ENCODE measurements at places on chromosomes 3 and 15.

DNA sequence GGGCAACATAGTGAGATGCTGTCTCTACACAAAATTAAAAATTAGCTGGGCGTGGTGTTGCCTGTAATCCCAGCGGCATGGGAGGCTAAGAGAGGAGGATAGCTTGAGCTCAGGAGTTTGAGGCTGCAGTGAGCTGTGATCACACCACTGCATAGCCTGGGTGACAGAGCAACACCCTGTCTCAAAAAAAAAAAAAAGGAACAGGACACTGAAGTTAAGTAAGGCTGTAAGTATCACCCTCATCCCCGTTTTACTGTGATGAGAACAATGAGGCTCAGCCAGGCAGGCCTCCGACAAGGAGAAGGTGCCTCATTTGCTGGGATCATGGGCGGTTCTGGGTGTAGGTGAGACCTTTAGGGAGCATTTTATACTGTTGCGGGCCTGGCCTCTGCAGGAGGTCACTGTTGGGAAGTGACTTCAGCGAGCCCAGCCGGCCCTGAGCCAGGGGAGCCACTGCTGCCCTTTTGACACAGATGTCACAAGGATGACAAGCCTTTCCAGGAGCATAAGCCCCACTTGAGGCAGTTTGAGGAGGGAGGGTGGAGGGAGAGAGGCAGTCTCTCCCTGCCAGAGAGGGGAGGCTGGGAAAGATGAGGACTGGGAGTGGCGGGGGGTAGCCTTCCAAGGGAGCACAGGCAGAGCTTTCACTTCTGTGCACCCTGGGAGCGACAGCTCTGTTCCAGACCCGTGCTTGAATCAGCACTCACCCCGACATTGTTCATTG lies 30.8 kb downstream of the IRAK2 start:
- DNase-seq = no peak

- DNase-seq = peak; percentile 77
Measured at GRCh38 chr3:129249284-129250065, at the start of gene COPG1. Gene COPG1 (plus strand): TSS chr3:129249606. CDS start chr3:129249710, 104 bp downstream.

DNA sequence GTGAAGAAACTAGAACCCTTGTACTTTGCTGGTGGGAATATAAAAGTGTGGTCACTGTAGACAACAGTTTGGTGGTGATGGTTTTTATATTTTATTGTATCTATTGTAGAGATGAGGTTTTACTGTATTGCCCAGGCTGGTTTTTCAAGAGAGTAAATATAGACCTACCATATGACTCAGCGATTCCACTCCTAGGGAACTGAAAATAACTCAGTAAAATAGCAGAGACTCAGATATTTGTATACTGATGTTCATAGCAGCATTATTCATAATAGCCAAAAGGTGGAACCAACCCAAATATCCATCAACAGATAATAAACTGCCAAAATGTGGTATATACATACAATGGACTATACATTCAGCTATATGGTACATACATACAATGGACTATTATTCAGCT lies 68.8 kb upstream of the IL12A start:
- no peak for DNase-seq

DNA sequence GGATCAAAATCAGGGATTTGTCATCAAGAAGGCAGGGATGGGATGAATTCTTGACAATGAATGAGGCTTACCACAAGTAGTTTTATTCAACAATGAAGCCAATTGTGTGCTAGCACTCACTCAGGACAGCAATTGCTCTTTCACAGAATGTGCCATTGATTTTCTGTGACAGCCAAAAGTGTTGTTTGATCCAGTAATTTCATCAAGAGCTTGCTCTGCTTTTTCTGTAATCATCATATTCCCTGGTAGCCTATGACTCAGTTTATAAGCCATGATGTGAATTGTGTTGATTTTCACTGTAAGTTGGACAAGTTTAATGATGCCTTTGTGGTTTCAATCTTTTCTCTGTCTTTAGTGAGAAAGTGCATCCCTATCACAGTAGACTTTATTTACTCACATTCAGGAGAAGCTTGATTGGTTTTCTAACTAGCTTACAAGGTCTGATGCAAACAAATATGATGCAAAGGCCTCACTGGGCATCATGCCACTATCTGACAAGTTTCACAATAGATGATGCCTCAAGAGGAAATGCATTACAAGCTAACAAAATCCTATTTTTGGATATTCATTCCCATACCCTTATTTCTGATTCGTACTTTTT lies 13.6 kb upstream of the CSRNP1 start:
- no peak for DNase-seq

DNA sequence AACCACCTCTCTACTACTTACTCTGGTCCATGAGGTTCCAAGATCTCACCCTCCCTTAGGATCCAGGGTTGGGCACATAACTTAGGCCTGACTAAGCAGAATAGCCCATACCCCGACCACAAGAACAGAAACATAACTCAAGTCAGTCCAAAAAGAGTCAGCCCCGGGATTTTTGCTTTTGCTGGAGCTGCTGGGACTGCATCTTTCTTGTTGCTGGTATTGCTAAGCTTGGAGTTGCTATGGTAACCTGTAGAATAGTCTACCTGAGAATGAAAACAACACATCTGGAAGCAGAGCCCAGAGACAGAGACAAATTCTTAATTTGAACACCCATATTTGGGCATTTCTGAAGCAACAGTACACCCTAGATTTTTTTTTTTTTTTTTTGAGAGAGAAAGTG lies 6.5 kb downstream of the RUBCN start:
- DNase-seq = no peak

DNA sequence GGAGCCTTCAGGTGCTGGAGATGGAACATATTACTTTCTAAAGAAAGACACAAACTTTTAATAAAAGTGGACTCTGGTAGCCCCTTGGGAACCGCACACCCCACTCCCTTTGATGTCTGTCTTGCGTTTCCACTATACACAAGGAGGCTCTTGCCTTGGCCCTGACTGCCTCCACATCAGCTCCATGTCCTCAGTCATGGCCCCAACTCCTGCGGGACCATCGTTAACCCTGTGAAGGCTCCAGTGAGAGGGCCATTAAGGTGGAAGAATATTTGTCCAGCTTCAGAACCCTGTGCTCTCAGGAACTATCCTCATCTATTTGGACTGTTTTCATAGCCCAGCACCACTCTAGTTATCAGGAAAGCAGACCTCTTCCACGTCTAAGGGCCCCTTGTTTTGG lies 16.1 kb upstream of the BFSP2 start:
- DNase-seq = no peak

- no peak for DNase-seq
Measured at GRCh38 chr3:189937302-189938127, 183.2 kb downstream of the P3H2 start.

- DNase-seq = peak; percentile 21
Measured at GRCh38 chr15:89898614-89899294, 5.0 kb upstream of the AP3S2 start.

- DNase-seq = no peak
Measured at GRCh38 chr15:71149646-71150557, 34.6 kb downstream of the THSD4 start.

- no peak for DNase-seq
Measured at GRCh38 chr15:90087454-90088154, 14.7 kb downstream of the IDH2 start.

DNA sequence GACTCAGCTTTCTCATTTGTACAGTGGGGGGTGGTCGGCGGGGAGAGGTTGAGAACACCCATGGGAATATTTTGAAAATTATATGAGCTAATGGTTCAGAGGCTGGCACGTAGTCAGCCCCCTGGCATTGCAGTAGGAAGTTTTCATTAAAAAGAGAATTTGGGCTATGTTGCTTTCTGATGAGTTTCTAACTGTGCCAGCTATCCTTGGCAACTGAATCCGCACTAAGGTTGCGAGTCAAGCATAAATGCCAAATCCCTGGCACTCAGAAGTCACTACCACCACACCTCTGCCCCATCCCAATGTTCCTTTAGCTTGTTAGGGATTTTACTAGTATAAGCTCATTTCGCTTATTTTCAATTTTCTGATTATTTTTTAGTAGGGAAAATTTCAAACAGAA lies 91.6 kb downstream of the DNASE1L3 start:
- DNase-seq = no peak

- DNase-seq = no peak
Measured at GRCh38 chr3:69216981-69217380, 94.6 kb upstream of the LMOD3 start.

DNA sequence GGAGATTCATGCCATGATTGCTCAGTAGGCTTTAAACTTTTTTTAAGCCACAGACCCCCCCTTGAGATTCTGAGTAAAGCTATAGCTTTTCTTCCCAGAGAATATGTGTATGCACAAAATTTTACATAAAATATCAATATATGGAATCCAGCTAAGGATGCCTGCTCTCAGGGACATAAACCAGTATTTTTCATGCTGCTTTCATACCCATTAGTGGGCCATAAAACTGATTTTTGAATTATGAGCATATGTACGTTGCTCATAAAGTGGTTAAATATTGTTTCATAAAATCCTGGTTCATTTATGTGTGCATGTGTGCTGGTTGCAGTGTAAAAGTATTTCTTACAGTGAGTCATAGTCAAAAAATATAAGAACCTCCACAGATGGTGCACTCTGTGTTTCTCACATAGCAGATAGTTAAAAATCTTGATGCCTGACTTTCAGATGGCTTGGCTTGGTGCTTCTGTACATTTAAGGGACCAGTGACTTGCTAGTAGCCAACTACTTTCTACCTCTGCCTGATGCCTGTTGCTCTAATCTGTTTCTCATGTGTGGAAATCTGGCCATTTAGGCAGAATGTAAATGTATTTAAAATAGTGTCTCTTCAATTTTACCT lies 71.9 kb downstream of the ARHGEF26 start:
- no peak for DNase-seq

DNA sequence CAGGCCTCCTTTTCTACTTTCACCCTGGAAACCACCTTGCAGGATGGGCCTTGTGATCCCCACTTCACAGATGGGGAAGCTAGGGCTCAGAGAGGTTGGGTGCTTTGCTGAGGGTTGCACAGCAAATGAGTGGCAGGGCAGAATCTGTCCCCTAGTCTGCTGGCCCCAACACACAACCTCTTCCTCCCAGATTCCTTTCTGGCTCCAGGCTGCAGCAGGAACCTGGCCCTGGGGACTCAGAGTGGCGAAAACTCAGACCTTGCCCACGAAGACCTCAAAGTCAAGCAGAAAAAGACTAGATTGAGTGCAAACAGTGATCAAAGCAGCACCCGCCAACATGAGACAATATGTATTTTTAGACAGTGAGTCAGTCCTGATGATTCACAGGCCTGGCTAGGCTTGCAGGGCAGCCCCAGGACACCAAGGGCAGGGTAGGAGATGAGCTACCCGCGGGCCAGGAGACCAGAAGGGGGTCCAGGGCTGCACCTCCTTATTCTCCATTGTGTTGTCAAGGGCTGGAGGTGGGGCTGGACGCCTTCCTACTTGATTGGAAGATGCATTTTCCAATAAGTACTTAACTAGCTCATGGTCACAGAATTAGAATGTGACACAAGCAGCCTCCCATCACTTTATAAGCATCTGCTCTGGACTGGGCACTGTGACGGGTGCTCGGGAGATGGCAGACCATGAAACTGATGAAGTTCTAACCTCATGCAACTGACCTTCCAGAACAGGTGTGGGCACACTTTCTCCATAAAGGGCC lies 23.9 kb downstream of the GOLGA6L2 start:
- no peak for DNase-seq

GRCh38 chr3:69320871-69321271 lies 65.0 kb downstream of the FRMD4B start:
- DNase-seq = no peak

DNA sequence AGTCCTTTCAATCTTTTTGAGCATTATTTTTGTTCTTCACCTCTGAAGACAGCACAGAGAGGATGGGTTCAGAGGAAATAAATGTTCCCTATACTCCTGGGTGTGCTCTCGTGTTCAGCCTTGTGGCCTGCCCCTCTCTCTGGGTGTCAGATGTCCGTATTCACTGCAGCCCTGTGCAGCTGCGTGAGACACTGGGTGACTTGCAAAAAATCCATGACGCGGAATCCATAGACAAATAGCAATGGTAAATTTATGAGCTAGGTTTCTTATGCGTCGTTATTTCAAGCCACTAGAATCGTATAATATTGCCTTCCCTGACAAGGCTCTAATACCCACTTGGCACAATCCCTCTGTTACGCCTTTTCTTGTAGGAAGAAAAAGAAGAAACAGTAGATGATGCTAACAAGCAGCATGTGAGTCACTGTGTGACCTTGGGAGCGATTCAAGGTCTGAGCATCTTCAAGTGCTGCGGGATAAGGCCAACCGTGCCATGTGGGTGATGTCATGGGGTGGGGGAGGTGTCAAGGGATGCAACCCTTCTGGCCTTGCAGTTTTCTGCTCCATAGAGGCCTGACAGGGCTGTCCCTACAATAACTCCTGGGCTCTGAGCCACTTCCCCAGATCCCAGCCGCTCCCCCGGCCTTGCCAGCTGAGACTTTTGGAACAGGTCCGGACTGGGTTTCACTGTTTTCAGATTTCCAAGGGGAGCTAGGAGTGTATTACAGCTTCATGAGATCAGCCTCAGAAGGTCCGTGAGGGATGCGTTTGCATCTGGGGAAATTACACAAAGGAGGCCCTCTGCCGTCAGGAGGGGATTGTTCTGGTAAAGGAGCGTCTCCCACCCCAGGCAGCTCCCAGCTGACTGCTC lies 47.6 kb upstream of the POMGNT2 start:
- no peak for DNase-seq

- DNase-seq = no peak
Measured at GRCh38 chr3:45596290-45596791, 1.8 kb downstream of the LIMD1 start.

- no peak for DNase-seq
Measured at GRCh38 chr3:116950301-116951055, 240.9 kb downstream of the TUSC7 start.

- DNase-seq = no peak
Measured at GRCh38 chr3:133881939-133882825, 13.5 kb downstream of the RAB6B start.

GRCh38 chr3:24605511-24606028 lies 110.9 kb upstream of the THRB start:
- DNase-seq = no peak

DNA sequence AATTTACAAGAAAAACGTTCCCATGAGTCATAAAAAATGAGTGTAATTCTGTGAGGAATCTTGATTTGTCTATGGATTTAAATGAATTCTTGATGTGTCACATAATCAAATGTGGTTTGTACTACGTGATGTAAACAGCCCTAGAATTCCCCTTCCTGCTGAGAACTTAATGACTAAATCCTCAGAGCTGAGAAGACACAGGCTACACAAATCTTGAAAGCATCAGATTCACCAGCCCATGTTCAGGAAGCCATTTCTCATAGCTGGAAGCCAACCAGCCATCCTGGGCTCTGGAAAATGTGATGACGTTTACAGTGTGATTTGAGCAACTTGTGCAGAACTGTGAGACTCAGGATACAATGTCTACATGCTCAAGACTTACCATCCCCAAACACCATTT lies 193.7 kb upstream of the MME start:
- no peak for DNase-seq

DNA sequence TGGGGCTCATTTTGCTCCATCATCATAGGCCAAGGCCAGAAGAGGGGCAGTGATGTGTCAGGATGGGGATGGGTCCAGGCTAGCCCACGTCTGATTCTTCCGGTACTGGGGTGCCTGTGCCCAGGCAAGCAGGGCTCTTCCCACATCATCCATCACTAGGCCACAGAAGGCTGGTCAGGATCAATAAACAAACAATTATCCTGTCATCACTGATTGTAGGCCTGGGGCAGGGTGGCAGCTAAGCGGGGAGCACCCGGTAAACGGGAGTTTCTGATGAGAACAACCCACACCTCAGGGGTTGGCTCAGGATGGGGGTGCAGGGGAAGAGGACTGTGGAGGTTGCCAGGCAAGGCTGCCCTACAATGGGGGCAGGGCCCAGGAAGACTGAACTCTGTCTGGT lies 18.1 kb upstream of the CACNA2D2 start:
- no peak for DNase-seq
